Activated CD4-positive, alpha-beta T cell treated with anti-CD3 and anti-CD28 coated beads, Interleukin-2, amount 50 U/mL, for 48 hours (primary cell): ENCODE measurements at places on chromosomes 16 and 17.

- DNase-seq = no peak
Measured at GRCh38 chr16:45454-45853, 8.0 kb downstream of the POLR3K start.

DNA sequence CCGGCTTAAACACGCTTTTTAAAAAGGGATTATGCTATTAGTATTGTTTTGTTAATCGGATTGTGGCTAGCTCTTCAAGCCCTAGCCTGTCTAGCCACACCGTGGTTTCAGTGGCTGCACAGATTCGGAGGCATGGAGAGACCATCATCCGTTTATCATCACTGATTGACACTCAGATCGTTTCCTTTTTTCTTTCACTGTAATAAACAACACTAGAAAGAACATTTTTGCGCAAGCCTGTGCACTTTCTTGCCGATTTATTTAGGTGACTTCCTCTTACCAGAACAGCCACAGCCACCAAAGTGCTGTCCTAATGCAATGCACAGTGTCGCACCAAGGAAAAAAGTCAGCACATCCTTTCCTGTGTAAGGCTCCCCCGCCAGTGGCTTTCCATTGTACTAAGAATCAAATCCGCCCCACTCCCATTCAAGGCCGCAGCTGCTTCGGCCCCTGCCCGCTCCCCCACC, 78.2 kb downstream of the CRISPLD2 start:
- DNase-seq = no peak

DNA sequence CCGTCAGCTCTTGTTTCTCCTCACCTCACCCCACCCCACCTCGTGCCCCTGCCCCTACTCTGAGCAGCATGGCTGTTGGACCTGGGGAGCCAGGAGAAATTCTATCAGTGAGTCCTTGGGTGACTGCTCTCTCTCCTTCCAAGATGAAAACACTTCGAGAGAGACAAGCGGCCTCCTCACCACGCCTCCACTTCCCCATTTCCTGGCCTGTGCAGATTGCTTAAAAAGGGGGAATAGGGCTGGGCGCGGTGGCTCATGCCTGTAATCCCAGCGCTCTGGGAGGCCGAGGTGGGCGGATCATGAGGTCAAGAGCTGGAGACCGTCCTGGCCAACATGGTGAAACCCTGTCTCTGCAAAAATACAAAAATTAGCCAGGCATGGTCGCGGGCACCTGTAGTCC, 9.5 kb downstream of the DLX4 start:
- no peak for DNase-seq

DNA sequence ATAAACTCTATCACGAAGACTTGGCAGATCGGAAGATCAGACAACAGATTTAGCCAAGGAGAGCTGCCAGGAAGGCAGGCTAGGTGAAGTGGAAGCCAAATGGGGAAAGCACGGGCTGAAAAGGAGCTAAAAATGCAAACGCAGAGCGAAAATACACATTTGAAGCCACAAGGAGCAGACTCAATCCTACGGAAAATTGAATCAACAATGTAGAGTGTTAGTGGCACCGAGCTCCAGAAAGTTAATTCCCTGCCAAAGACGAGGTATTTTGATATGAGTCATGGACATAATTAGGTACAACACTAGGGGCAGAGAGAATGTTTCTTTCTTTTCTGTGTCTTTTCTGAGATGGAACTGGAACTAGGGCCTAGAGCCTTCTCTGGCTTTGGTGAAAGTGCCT, 20.7 kb downstream of the GSG1L start:
- no peak for DNase-seq
